Stimulated activated CD4-positive, alpha-beta T cell treated with anti-CD3 and anti-CD28 coated beads, TNF-alpha, amount 100 ng/mL, for 48 hours (primary cell): ENCODE measurements at places on chromosomes 13 and 19.

GRCh38 chr13:54004026-54004699 lies 975.5 kb downstream of the OLFM4 start:
- DNase-seq = no peak

GRCh38 chr13:35722458-35723052 lies 246.1 kb upstream of the MAB21L1 start:
- no peak for DNase-seq

DNA sequence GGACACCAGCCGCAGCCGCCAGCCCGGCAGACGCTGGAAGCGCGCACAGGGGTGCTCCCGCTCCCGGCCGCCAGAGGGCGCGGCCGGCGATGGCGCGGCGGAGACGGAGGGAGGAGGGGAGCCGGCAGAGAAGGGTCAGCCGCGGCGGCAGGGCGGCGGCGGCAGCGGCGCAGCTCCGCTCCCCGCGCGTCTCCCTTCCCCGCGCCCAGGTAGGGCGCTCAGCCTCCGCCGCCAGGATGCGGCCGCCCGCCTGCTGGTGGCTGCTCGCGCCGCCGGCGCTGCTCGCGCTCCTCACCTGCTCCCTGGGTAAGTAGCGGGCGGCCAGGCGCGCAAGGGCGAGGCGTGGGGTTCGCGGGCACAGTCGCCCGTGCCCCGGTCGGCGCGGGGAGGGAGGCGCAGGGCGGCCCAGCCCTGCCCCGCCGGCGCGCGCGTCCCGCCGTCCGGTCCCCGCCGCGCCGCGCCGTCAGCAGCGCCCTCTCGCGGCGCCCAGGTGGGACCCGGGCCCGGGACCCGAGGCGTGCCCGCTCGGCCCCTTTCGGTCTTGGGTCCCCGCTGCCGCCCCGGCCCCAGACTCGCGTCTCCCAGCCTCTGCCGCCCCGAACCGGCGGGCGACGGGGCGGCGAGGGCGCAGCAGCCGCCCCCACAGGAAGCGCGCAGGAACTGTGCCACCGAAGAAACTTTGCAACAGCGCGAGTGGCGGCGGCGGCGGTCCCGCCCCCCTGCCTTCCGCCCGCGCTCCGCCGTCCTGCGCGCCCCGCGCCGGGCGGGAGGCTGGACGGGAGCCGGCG lies at the start of gene B3GLCT:
Gene B3GLCT (plus strand): TSS at position 127 of the 788 bp plus-strand sequence. CDS start 110 bp downstream, at position 237.
- peak; percentile 58 for DNase-seq

- DNase-seq = no peak
Measured at GRCh38 chr19:8021374-8021773, 15.9 kb upstream of the ELAVL1 start.

GRCh38 chr13:100789968-100790367 lies 115.4 kb upstream of the TMTC4 start:
- no peak for DNase-seq

DNA sequence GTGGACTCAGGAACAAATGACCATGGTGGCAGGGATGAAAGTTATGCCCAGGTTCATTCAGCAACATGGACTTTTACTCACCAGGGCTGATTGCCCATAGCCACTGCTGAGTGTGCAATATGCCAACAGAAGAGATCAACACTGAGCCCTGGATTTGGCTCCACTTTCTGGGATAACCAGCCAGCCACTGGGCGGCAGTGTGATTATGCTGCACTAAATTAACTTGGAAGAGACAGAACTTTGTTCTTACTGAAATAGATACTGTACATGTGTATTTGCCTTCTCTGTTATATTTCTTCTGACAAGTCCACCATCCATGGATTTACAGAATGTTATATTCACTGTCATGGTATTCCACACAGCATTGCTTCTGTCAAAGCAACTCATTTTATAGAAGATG lies 257.4 kb downstream of the TDRD3 start:
- DNase-seq = no peak

DNA sequence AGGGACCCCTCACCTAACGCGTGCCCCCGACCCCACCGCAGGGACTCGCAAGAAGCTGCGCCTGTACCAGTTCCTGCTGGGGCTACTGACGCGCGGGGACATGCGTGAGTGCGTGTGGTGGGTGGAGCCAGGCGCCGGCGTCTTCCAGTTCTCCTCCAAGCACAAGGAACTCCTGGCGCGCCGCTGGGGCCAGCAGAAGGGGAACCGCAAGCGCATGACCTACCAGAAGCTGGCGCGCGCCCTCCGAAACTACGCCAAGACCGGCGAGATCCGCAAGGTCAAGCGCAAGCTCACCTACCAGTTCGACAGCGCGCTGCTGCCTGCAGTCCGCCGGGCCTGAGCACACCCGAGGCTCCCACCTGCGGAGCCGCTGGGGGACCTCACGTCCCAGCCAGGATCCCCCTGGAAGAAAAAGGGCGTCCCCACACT lies 4.7 kb upstream of the MYBPC2 start:
- DNase-seq = no peak

GRCh38 chr13:23695711-23696464 lies 125.7 kb downstream of the TNFRSF19 start:
- DNase-seq = peak; percentile 6

GRCh38 chr13:46321494-46322225 lies 65.4 kb downstream of the RUBCNL start:
- no peak for DNase-seq

DNA sequence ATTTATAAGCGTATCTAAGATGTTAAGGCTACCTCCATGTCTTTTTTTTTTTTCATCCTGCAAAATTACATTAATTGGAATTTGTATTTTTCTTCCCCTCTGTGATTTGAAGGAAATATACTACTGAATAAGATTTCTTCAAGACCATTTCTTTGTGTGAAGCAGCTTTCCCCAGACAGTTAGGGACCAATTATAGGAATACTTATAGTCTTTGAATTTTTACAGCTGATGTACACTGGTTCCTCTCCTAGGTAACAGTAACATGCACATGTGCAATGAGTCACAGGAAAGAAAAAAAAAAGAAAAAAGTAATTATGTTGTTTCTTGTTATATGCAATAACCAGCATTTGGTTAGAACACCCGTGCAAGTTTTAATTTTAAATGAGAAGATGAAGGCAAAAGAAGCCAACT lies 82.0 kb downstream of the PCDH9 start:
- DNase-seq = no peak

- no peak for DNase-seq
Measured at GRCh38 chr19:6720369-6721137, at the start of gene C3. C3 (minus strand) TSS chr19:6720650; CDS start chr19:6720589, 61 bp downstream.

GRCh38 chr13:59665732-59666131 lies 498.0 kb downstream of the DIAPH3 start:
- DNase-seq = no peak

DNA sequence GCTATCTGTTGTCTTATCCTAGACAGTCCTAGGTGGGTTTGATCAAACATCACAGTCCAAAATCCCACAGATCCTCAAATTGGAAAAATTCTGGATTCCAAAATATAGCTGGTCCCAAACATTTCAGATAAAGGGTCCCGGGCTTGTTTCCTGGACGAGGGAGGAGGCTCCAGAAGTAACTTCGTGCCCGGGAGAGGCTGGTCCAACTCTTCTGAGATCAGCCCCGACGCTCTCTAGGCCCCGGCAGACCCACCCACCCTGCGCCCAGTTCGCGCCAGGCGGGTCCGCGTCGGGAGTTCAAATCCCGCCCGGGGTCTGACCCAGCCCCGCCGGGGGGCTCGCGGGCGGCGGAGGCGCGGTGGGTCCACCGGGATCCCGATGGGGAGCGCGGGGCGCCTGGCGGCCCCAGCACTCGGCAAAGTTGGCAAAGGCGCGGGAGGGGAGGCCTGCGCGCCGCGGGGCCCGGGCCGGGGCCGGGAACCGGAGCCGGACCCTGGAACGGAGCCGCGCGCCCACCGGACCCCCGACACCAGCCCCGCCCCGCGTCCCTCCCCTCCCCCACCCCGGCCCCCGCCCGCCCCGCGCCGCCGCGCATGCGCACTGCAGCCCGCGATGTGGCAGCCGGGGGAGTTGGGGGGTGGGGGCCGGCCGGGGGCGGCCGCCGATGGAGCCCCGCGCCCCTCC lies 513 bp downstream of the MIER2 start:
- no peak for DNase-seq

- no peak for DNase-seq
Measured at GRCh38 chr19:19578252-19578651, 40.2 kb downstream of the CILP2 start.

DNA sequence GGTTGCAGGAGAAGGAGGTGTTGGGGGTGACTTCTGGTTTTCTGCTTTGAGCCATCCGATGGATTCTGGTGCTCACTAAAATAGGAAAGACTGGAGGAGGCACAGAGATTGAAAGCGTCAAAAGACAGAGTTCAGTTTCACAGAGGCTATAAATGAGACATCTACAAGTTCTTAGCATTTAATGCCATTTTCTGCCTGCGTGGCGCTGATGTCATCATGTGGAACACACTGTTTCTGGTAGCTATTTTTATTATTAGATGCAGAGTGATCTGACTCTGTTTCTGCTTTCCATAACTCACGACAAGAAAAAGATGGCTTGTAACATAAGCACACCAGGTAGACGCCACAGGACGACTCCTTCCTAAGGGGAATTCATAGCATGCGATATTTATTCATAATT lies 3.3 kb upstream of the SLC39A3 start:
- no peak for DNase-seq

- no peak for DNase-seq
Measured at GRCh38 chr13:45082964-45083363, 37.3 kb upstream of the GTF2F2 start.

GRCh38 chr13:106498158-106498557 lies 37.3 kb downstream of the EFNB2 start:
- DNase-seq = no peak

- DNase-seq = no peak
Measured at GRCh38 chr13:30780338-30780981, 45.1 kb downstream of the ALOX5AP start.

DNA sequence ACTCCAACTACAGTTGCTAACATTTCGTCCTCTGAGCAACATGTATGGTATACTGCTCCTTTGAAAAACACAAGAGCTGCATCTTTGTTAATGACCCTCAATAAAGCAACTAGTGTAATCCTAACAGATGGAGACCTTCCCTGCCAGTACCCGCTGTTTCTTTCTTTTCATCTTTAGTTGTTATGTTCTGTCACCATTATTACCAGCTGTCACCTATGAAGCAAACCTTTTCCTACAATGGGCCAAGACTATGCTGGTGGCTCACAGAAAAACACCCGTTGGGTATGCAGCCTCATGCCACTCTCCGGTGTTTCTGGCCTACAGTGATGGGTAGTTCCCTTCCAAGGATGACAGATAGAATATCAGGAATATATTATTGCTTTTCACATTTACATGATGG lies 29.7 kb upstream of the CYSLTR2 start:
- no peak for DNase-seq

DNA sequence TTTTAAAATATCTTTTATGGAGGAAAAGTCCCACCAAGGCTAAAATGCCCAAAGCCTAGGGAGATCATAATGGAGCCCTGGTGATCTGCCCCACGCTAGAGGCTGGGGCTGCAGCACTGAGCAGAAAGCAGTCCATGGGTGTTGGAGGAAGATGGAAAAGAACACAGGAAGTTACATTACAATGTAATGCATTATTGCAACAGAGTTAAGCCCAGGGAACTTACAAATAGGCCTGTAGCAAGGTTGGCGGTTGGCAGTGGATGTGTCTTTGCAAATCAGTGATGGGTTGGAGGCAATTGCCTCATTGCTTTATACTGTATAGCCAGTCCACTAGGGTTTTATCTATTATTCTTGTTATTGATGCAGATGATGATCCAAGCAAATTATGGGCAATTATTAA lies 399.9 kb downstream of the NDFIP2 start:
- no peak for DNase-seq

- DNase-seq = no peak
Measured at GRCh38 chr13:37475151-37475550, 123.4 kb downstream of the POSTN start.

DNA sequence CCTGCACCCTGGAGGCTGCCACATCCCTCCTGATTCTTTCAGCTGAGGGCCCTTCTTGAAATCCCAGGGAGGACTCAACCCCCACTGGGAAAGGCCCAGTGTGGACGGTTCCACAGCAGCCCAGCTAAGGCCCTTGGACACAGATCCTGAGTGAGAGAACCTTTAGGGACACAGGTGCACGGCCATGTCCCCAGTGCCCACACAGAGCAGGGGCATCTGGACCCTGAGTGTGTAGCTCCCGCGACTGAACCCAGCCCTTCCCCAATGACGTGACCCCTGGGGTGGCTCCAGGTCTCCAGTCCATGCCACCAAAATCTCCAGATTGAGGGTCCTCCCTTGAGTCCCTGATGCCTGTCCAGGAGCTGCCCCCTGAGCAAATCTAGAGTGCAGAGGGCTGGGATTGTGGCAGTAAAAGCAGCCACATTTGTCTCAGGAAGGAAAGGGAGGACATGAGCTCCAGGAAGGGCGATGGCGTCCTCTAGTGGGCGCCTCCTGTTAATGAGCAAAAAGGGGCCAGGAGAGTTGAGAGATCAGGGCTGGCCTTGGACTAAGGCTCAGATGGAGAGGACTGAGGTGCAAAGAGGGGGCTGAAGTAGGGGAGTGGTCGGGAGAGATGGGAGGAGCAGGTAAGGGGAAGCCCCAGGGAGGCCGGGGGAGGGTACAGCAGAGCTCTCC lies 6.9 kb upstream of the CEACAM5 start:
- no peak for DNase-seq

DNA sequence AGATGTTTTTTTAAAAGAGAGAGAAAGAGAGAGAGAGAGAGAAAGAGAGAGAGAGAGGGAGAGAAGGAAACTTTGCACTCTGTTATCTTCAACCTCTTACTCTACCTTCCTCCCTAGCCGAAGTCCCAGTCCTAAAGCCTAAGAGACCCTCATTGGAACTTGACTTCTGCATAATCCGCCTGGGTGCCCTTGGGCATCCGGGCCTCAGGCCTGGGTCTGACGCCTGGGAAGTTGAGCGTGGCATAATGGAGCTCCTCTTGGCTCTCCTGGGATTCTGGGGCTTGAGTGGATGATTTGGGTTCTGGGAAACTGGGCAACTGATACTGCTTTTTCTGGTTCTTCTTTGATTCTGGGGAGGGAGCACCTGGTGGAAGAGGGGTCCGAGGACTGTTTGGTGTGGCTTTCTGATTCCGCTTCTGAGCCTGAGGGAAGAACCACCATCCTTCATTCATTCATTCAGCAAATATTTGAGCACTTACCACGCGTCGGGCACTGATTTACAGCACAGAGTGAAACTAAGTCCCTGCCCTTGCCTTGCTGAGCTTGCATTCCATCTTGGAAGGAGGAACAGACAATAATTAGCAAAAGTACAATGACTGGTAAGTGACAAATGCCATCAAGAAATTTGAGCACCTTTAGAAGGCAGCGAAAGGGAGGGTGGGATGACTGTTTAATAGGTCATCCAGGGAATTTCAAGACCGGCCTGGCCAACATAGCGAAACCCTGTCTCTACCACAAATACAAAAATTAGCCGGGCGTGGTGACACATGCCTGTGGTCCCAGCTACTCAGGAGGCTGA lies 6.3 kb downstream of the SIGLEC10 start:
- DNase-seq = no peak
